Retina (tissue), 1 donor: ENCODE measurements at places on chromosomes 4 and X.

DNA sequence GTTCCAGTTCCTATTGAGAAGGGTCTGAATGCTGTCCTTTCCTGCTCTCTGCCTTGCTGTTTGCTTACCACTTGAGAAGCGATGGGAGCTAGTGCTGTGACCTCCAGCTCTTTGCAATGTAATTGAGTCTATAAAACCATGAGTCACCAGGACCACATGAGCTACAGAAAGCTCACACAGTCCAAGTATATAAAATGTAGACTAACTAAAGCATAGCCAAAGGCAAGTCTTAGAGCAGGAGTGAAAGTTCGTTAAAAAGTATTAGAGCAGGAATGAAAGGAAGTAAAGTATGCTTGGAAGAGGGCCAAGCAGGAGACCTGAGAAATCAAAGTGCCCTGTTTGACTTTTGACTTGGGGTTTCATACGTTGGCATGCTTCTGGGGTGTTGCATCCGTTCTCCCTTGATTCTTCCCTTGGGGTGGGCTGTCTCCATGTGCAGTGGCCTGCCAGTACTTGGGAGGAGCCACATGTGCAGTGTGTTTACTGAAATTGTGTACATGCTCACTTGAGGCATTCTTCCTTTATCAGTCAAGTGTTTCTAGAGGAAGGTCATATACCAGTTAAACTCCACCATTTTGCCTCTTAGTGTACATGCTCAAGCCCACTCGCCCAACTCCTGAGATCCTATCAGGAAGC, 71.3 kb upstream of the KIT start:
- no peak for DNase-seq

GRCh38 chr4:142104041-142104440, 467.7 kb downstream of the IL15 start:
- DNase-seq, result no peak

GRCh38 chr4:112905728-112906127, 143.7 kb upstream of the ANK2 start:
- DNase-seq, result no peak

DNA sequence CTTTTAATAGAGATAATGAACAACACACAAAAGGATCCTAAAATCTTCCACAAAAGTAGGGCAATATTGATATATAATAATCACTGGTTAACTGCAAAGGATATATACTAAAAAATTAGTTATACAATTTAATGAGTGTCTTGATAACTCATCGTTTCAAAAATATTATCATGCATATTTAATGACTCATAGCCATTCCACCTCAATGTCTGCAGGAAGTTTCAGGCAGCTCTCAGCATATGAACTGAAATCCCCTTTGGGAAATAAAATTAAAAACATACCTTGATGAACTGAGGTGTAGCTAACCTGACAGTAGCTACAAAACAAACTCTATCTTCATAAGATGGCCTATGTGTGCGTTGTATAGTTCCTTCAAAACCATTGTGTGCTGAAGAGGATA, 62.9 kb downstream of the TMEM165 start:
- no peak for DNase-seq

DNA sequence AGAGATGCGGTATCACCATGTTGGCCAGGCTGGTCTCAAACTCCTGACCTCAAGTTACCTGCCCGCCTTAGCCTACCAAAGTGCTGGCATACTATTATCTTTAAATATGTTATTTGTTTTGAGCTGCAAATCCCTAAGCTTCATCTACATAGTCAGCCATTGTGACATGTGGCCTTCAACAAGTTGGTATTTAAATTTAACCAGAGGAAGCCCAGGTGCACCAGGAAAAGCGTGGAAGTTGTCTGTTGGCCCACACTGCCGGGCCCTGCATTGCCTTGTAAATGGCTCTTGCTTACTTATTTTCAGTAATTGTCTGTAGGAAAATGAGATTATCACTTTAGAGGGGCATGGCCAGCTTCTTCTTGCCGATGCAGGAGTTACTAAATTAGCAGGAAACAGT, 6.0 kb downstream of the WWC2 start:
- DNase-seq, result no peak

GRCh38 chrX:37955273-37955672, 51.1 kb upstream of the SYTL5 start:
- no peak for DNase-seq

- DNase-seq, result no peak
These were observed 890.7 kb upstream of the INTU start for GRCh38 chr4:126742048-126742447.

- peak; percentile 44 for DNase-seq
These were observed 7.3 kb downstream of the SHOX start for GRCh38 chrX:637660-638481.

GRCh38 chrX:17077361-17077760, 130.9 kb downstream of the REPS2 start:
- DNase-seq, result no peak

DNA sequence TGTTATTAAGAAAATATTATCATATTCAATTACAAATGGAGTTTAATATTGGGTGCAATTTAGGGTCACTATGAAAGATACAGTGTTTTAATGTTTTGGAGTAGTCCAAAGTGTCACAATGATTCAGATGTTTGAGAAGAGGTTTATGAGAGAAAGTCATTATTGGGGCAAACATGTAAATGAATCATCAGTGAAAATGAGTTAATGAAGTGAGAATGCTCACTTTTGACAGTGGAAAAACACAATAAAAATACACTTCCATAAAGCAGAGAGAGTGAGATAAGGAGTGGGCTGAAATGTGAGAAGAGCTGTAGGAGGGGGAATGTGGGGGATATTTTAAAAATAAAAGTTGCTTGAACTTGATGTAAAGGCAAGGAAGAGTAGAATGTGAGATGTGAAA, 957.1 kb downstream of the PCDH18 start:
- DNase-seq, result no peak

- no peak for DNase-seq
These were observed 219.2 kb downstream of the MAML3 start for GRCh38 chr4:139934708-139935195.

GRCh38 chr4:108849611-108850168, 86.8 kb upstream of the ETNPPL start:
- no peak for DNase-seq

- peak; percentile 15 for DNase-seq
These were observed 32.3 kb upstream of the TFDP3 start for GRCh38 chrX:133250184-133251100.

GRCh38 chr4:165355900-165356300, 22.9 kb upstream of the CPE start:
- DNase-seq, result peak; percentile 46

DNA sequence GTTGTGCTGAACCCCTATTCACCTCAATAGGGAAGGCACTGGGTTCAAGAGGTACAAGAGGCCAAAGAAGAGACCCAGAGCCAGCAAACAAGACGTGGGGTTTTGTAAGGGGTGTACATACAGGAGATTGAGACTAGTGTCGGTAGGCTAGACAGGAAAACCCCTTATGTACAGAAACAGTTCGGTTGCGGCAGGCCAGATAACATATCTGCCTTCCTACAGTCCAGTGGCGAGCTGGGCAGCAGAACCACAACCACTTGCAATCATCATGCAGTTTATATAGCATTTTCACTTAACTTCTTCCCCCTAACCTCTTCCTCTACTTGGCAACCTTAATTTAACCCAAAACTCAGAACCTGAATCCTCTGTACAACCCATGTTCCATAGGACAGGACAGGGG, 422.2 kb downstream of the PDHA2 start:
- no peak for DNase-seq

GRCh38 chr4:102430461-102430910, 70.7 kb upstream of the NFKB1 start:
- DNase-seq, result no peak

- no peak for DNase-seq
These were observed 28.5 kb downstream of the RNF212 start for GRCh38 chr4:1084796-1085403.

- DNase-seq, result no peak
These were observed 76.5 kb downstream of the CENPC start for GRCh38 chr4:67468830-67469229.

GRCh38 chrX:140664939-140665338, 44.6 kb upstream of the LINC00632 start:
- peak; percentile 6 for DNase-seq

- DNase-seq, result no peak
These were observed 100.7 kb upstream of the HCCS start for GRCh38 chrX:11010476-11010875.

- DNase-seq, result no peak
These were observed 271.0 kb downstream of the AFF2 start for GRCh38 chrX:148771440-148771839.

DNA sequence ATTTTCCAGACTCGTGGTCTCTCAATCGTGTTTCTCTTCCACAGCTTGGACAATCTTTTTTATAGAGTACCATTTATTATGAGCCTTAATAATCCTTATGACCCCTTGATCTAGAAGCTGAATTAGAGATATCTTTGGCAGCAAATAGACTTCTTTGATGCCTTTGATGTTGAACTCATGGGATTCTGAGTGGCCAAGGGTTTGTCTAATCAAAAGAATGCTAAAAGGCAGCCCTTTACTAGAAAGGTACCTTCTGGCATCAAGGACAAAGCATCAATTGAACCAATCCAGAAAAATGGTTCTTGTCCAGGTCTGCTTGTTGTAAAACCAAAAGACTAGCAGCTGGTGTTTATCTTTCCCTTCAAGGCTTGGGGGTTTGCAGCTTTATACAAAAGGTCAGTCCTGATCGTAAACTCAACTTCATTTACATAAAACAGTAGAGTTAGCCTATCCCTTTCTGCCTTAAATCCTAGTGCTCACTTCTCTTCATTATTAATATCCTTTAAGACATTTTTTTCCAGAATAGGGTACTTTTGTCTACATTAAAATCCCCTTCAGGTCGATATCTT, 411.3 kb downstream of the FAT4 start:
- no peak for DNase-seq

DNA sequence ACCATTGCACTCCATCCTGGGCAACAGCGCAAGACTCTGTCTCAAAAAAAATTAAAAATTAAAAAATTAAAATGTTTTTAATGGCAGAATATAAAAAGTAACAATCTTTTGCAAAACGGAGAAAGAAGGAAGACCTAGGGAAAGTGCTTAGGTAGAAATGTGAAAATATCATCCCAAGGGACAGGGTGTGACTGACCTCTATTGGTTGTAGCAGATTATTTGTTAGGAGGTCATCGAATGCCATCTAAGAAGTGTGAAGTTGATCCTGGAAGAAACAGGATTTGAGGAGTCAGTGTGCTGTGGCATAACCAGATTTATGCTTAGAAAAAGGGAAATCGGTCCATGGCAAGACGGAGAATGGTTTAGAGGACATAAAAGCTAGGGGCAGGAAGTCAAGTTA, 18.1 kb upstream of the C4orf36 start:
- no peak for DNase-seq

DNA sequence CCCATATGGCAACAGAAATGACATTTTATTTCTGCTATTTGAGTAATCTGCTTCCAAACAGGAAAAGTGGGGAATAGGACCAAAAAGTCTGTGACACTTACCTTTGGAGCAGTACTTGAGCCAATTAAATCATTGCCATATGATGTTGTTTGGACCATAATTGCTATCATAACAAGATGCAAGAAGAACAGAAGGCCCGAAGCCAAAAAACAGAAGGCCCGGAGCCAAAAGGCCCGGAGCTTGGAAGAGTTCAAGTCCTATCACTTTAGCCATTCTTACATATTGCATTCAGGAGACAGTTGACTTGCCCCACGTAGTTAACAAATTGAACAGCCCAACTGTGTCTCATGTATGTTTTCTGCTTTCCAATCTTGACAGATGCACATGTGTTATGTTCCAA, 285.6 kb downstream of the ARHGAP24 start:
- DNase-seq, result no peak
